NCI-H187 (cell line): ENCODE measurements at places on chromosomes 11 and 22.

- peak; percentile 69 for DNase-seq
Observed at GRCh38 chr11:14644226-14645014, 816 bp downstream of the PDE3B start.

GRCh38 chr11:67033661-67034166 lies 10.8 kb downstream of the SYT12 start:
- no peak for DNase-seq

DNA sequence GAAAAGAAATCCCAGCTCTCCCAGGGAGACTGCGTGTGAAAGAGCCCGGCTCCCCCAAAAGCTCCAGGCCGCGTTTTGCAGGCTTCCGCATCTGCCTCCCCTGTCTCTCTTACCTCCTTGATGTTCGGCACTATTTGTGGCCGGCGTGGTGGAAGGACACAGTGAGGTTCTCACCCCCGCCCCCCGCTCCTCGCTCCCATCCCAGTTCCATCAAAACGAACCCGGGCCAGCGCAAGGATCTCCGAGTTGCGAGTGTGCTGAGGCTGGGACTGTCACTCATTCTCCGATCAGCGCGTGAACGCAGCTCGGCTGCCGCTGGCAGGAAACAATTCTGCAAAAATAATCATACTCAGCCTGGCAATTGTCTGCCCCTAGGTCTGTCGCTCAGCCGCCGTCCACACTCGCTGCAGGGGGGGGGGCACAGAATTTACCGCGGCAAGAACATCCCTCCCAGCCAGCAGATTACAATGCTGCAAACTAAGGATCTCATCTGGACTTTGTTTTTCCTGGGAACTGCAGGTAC lies at the start of gene NCAM1:
Gene NCAM1 (plus strand): TSS at position 275 of the 523 bp plus-strand sequence.
- peak; percentile 97 for DNase-seq

- DNase-seq: no peak
Observed at GRCh38 chr22:47818496-47818895, 1056.0 kb downstream of the TBC1D22A start.

GRCh38 chr11:16382638-16383380 lies 26.5 kb upstream of the SOX6 start:
- DNase-seq: no peak

DNA sequence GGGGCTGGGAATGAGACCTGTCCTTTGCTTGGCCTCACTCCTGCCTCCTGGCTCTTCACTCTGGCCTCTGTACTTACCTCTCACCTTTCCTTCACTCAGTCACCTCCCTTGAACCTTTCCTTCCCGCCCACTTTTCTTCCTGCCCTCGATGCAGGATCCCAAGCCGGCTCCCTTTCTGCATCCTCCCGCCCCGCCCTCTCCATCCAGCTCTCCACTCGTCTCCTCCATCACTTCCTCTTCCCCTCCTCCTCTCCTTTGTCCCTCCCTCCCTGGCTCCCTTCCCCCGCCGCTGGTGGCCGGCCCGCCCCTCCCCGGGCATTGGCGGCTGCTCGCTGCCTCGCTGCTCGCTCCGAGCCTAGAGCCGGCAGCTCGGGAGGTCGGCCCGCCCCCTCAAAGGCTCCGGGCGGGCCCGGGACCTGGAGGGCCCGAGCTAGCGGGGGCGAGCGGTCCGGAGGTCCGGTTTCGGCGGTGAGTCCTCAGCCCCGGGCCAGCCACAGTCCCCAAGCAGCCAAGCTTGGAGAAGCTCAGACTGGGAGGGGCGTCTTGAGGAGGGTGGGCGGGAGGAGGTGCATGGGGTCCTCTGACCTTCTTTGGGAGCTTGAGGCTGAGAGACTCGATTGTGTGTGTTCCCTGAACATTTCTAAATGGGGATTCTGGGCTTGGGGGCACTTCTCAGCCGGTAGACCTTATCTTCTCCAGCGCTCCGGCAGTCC lies 13.8 kb downstream of the PHLDB1 start:
- peak; percentile 24 for DNase-seq

DNA sequence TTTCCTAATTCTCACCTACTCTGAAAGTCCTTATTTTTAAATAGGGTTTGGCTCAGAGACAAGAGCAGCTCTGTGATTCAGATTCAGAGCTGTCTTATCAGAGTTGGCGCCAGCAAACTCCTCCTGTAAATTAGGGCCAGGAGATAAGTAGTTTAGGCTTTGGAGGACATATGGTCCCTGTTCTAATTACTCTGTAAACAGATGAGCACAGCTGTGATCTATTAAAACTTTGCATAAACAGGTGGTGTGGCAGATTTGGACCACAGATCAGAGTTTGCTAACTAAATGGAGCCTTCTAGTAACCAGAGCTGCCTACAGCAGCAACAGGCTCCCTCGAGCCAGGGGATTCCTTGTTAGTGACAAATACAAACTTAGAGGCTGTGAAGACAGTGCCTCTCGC lies 27.9 kb downstream of the YPEL1 start:
- DNase-seq: no peak

GRCh38 chr11:68438658-68439259 lies 21.8 kb upstream of the PPP6R3 start:
- no peak for DNase-seq

DNA sequence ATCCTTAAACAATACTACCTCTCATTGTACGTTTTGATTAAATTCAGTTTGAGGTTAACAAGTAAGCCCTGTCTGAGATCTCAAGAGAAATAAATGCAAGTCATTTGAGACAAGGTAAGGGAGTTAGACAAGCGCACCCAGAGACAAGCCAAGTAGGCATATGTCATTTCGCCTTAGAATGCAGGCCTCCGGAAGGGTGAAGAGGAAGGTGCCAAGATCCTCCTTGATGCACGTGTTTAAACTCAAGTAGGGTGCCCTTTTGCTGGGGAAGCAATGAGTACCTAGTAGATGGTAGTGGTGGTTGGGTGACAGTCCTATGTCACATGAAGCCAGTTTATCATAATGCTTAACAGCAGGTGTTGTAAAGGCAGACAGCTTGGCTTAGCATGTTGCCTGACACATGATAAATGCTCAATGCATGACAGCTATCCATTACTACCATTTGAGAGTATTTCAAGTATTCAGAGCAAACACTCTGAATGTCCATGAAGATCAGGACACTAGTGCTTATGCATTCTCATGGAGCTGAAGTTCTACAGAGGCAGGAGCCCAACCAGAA lies 415.9 kb downstream of the TMEM135 start:
- DNase-seq: peak; percentile 60

DNA sequence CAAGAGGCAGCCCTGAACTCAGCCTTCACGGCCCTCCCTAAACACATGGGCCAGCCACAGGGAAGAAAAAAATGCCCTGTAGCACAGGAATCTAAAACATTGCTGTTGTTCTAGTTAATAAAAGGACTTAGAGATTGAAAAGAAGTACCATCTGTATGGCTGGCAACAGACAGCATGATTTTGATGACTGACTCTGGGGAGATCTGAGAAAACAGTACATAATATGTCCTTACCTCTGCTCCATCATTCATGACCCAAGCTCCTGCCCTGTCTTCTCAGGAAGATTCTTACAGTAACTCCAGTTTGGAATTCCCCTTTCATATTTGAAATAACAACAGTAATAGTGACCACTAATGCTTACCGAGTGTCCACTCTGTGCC lies 244.2 kb downstream of the ETS1 start:
- no peak for DNase-seq

- no peak for DNase-seq
Observed at GRCh38 chr22:37053310-37054055, 1.9 kb downstream of the KCTD17 start.

- no peak for DNase-seq
Observed at GRCh38 chr22:30868663-30869385, 99.8 kb downstream of the MORC2 start.

DNA sequence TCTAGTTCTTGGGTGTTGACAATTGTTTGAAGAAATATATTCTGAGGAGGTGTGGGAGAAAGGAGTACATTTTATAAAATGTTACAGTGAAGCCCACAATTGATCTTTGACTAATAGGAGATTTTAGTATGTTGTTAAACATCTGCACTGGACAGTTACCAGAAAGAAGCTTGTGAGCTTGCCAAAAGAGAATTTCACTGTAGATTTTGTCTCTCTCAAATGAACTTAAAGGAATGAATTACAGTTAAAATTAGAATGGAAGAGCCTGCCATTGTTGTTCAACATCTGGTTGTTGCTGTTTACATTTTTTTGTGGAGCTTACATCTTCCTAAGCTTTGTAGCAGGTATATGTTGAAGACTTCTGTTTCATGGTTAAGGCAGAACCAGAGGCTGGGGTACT lies 620.5 kb upstream of the CCDC179 start:
- DNase-seq: no peak
